ENCODE measurements at places on chromosomes 1 and 21.

- no peak for DNase-seq
Observed at GRCh38 chr1:29849991-29850757, 613.9 kb downstream of the PTPRU start.

- DNase-seq: no peak
Observed at GRCh38 chr1:201285846-201286245, 2.5 kb downstream of the PKP1 start.

DNA sequence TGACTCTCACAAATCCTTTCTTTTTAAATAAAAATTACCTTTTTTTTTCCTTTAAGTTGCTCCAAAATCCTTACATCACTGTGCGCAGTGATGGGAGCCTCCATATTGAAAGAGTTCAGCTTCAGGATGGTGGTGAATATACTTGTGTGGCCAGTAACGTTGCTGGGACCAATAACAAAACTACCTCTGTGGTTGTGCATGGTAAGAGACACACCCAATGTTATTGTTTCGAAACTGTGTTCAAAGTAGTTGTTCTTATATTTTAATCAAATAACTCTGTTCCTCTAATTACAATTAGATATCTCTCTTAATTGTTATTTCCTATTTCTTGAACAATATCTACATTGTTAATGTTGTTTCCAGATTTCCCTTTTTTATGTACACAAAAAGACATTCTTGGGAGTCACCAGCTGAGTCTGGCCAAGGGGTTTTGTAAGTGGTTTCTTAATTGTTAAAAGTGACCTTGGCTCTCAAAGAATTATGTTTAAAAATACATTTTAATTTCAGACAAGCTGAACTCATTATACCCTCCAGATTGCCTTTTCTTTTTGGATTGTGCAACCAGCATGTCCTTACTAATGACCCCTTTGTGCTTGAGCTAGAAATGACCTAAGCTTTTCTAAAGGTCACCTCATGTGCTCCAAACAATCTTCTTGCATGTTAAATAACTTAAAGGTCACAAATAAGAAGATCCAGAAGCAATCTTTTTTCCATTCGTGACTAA lies 250.1 kb downstream of the HMCN1 start:
- no peak for DNase-seq

- DNase-seq: no peak
Observed at GRCh38 chr1:51222136-51222787, 13.8 kb upstream of the RNF11 start.

DNA sequence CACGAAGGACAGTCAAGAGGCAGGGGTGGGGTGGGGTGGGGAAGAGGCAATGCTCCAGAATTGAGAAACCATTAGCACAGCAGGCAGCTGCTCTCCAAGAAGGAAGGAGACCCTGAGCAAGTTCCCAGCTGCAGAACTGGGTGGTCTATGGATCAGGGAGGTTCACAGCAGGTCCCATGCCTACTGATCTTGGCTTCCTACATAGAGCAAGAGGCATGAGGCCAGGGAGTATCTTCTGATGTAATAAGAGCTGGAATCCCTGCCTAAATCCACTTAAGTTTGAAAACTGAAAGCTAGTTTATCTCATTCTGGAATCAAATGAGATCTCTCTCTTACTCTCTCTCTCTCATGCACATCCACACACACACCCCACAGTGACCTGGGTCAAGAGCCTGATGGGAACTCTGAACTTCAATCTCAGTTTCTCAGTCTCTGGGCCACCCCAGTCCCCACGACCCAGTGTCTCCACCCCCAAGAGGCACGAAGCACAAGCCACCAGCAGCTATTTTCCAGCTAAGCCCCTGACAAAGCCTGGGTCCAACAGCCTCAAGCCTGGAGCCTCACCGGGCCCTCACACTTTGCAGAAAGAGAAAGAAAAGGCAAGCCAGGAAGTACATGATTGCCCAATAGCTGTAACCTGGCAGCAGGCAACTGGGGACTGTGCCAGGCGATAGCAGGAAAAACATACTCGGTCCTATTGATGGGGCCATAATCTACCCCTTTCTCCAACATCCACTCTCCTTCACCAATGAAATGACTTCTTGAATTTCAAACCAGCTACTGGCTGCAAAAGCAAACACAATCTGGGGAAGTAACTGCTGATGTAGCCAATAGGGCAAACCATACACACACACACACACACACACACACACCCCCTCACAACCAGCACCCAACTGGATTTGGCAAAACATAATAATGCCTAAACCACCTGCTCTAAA lies 2.2 kb downstream of the NUAK2 start:
- DNase-seq: peak; percentile 20

DNA sequence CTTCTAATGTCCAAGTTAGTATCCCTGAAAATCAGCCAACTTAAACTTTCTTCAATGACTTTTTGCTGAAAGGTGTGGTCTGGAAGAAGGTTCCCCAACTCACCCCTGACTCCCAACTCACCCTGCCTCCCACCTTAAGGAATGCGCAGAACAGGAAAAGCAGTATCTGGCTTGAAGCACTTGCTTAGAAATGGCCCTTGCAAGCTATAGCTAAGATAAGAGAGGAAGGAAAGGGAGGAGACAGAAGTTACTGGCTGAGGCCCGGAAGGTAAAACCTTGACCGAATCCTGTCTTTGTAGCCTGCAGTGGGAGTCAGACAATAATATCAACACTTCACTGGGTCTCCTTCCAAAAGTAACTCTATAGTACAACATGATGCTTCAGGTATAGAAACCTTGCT lies 2.9 kb downstream of the CYYR1 start:
- DNase-seq: no peak

DNA sequence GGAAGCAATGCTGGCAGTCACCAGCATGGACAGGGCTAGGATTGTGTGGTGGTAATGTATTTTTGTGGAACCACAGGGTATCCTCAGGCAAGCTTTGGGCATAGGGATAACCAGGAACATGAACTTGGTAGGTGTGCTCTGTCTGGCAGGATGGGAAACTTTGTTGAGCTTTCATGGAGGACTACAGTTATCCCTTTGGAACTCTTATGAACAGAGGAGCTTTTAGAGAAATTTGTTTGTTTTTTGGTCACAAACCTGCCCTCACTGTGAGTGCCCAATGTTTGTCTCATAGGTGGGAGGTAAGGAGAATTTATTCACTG lies 54.4 kb downstream of the MACF1 start:
- DNase-seq: no peak

Data from stimulated activated CD4-positive, alpha-beta T cell treated with anti-CD3 and anti-CD28 coated beads, Interleukin-4, amount 100 ng/mL, for 1 hour (primary cell).